Hepatocyte (in vitro differentiated cells): ENCODE measurements at places on chromosomes 13 and 19.
A peak's percentile ranks its signal among the peaks of the same experiment; 100 is the strongest.

GRCh38 chr19:45473682-45474605, 6.1 kb downstream of the FOSB start:
- DNase-seq = peak; percentile 34

- no peak for DNase-seq
These were observed 646.2 kb upstream of the ATXN8OS start for GRCh38 chr13:69461397-69461796.

DNA sequence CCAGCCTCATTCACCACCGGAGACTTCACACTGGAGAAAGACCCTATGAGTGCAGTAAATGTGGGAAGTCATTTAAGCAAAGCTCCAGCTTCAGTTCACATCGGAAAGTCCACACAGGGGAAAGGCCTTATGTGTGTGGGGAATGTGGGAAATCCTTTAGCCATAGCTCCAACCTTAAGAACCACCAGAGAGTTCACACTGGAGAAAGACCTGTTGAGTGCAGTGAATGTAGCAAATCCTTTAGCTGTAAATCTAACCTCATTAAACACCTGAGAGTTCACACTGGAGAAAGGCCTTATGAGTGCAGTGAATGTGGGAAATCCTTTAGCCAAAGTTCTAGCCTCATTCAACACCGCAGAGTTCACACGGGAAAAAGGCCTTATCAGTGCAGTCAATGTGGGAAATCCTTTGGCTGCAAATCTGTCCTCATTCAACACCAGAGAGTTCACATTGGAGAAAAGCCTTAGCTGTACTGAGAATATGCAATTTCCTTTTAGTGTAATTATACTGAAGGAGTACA, 8.8 kb downstream of the ZNF211 start:
- no peak for DNase-seq

GRCh38 chr19:1521636-1522035, 2.2 kb upstream of the PLK5 start:
- no peak for DNase-seq

DNA sequence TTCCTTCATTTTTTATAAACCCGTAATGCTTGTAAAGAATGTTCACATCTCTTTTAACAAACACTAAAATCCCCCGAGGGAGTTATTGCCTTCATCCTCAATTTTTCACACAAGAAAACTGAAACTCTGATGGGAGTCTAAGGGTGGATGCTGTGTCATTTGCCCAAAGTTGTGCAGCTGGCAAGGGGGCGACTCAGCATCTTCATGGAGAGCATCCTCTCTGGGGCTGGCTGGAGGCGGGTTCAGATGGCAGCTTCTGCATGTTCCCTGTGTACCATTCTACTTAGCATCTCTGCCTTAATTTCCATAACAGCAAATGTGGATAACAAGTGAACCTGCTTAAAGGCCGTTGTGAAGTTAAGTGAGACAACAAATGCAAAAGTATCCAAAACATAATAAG, 256.4 kb downstream of the IRS2 start:
- no peak for DNase-seq

GRCh38 chr13:81406639-81407292, 1065.8 kb upstream of the SPRY2 start:
- DNase-seq = no peak

GRCh38 chr13:90706631-90707030, 640.9 kb upstream of the MIR17HG start:
- no peak for DNase-seq

- DNase-seq = no peak
These were observed 29.1 kb downstream of the SIGLEC5 start for GRCh38 chr19:51600940-51601580.

GRCh38 chr13:94617389-94618000, 15.8 kb downstream of the GPR180 start:
- DNase-seq = peak; percentile 40

- DNase-seq = peak; percentile 33
These were observed 29.2 kb downstream of the ZNF701 start for GRCh38 chr19:52599241-52599640.

DNA sequence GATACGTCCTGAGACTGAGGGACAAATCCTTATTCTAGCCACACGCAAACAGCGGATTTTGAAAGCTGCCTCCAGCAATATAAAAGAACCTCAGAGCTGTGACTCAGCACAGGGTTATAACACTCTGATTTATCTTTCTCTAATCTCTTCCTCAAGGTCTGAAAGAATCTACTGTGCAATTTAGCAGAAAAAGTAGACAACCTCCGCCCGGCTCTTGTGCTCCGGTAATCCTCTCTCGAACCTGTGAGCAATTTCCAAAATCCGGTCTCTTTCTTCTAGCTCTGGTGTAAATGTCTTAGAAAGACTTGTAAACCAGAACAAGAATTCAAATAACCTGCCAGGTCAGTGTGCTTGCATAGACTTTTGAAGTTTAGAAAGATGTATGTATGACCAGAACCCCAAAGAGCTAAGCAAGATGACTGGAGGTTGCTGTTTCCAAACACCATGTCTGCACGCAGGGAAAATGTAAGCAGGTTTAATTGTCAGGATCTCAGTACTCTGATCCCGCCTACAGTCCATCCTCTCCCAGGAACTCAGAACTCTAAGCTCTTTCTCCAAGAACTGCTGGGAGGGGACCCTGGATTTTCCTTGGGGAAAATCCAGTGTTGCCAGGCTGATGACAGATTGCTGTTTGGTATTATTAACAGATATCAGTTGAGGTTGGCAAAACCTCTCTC, 338.1 kb downstream of the RFC3 start:
- DNase-seq = peak; percentile 68

- no peak for DNase-seq
These were observed 9.9 kb downstream of the KLHL26 start for GRCh38 chr19:18646535-18647370.

- DNase-seq = no peak
These were observed 45.3 kb upstream of the ZNF599 start for GRCh38 chr19:34818270-34818669.

- no peak for DNase-seq
These were observed 196.3 kb downstream of the TSHZ3 start for GRCh38 chr19:31152906-31153305.

GRCh38 chr13:112905619-112905989, 63.4 kb upstream of the MCF2L start:
- DNase-seq = no peak

DNA sequence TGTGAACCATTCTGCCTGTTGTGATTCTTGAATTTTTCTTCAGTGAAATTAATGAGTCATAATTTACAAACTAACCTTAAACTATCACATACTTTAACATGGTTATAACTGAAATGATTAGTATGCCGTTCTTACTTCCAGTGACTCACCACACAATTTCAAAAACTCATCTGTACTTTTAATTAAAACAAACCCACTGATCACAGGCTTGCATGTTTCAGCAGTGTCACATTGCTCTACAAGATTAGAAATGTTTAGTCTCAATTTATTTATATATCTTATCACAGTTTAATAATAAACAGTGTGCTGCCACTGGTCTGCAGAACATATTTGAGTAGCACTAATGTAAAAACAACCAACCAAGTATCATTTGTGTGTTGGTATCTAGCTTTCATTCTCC, 2227.9 kb upstream of the PCDH20 start:
- no peak for DNase-seq

GRCh38 chr13:105634059-105634458, 901.4 kb downstream of the EFNB2 start:
- no peak for DNase-seq

GRCh38 chr19:35693835-35694599, 10.3 kb upstream of the ZBTB32 start:
- DNase-seq = peak; percentile 94

GRCh38 chr13:30787738-30788525, 52.6 kb downstream of the ALOX5AP start:
- no peak for DNase-seq

DNA sequence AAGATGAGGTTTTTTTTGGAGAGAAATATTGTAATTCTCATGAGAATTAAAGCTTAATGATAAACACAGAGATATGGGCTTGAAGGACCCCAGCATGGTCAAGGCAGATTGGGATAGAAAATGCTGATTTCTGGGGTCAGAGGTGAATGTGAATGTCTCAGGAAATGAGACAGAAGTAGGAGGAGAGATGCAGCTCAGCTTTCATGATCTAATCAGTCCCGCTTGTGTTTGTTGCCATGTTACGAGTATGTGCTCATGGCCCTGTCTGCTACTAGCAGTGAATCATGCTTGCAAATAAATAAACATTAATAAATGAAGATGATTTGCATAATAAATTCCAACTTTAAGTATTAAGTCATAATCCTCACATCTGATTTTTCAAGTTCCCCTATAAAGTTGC, 23.0 kb upstream of the NDFIP2 start:
- peak; percentile 9 for DNase-seq

GRCh38 chr13:89066868-89067466, 1395.8 kb downstream of the SLITRK5 start:
- DNase-seq = peak; percentile 77
